ENCODE measurements at places on chromosomes 6 and 20. TPM values are rescaled to one million over a fixed set of nuclear protein-coding genes. Genes with fewer than 3 reads are reported as not detected.

- no peak for DNase-seq
Measured at GRCh38 chr6:166613027-166613426, 14.0 kb downstream of the RPS6KA2 start.

- no peak for DNase-seq
Measured at GRCh38 chr20:46357030-46357514, 48.8 kb upstream of the CDH22 start.

- no peak for DNase-seq
Measured at GRCh38 chr20:32010666-32011065, 428 bp downstream of the CCM2L start.

GRCh38 chr6:133590814-133591213 lies 298.1 kb upstream of the TCF21 start:
- DNase-seq, result no peak

GRCh38 chr20:16744178-16744807 lies 3.9 kb upstream of the OTOR start:
- no peak for DNase-seq

The TTK gene
- total RNA-seq, result 0.13 TPM

The SSTR4 gene
- total RNA-seq, result not detected

The TBX18 gene
- not detected for total RNA-seq
